ENCODE measurements at places on chromosomes 1 and 21. TPM values are rescaled to one million over a fixed set of nuclear protein-coding genes. Genes with fewer than 3 reads are reported as not detected.

KMO gene
- 0.05 TPM for total RNA-seq

SCNM1 gene
- 89.1 TPM for total RNA-seq

AK2 gene
- 349 TPM for total RNA-seq

CDKN2C gene
- total RNA-seq, result 14.5 TPM

PRSS38 gene
- not detected for total RNA-seq

INAVA gene
- total RNA-seq, result not detected

CHIA gene
- not detected for total RNA-seq

SPRR5 gene
- not detected for total RNA-seq

- peaks cover 60% of the 10 kb centered on the region for H3K27me3 ChIP-seq
- no peak for DNase-seq
- no peak overlapping the region for H3K4me3 ChIP-seq
- H3K36me3 ChIP-seq, result no peaks in the 10 kb centered on the region
- H3K4me1 ChIP-seq, result no peaks in the 10 kb centered on the region
Measured at GRCh38 chr1:25661043-25661815, 44.6 kb downstream of the MAN1C1 start.

GRCh38 chr1:105485207-105485606 is 1571.3 kb upstream of the PRMT6 start:
- H3K36me3 ChIP-seq, result no peaks in the 10 kb centered on the region
- DNase-seq, result no peak
- H3K27me3 ChIP-seq, result no peaks in the 10 kb centered on the region
- no peak overlapping the region for H3K27ac ChIP-seq
- H3K4me3 ChIP-seq, result no peak overlapping the region

GRCh38 chr1:153478047-153478691 is 17.7 kb upstream of the S100A7 start:
- no peak overlapping the region for H3K4me3 ChIP-seq
- H3K27ac ChIP-seq, result no peak overlapping the region
- no peak for DNase-seq
- H3K27me3 ChIP-seq, result peaks cover 36% of the 10 kb centered on the region
- H3K36me3 ChIP-seq, result no peaks in the 10 kb centered on the region
- no peaks in the 10 kb centered on the region for H3K4me1 ChIP-seq

DNA sequence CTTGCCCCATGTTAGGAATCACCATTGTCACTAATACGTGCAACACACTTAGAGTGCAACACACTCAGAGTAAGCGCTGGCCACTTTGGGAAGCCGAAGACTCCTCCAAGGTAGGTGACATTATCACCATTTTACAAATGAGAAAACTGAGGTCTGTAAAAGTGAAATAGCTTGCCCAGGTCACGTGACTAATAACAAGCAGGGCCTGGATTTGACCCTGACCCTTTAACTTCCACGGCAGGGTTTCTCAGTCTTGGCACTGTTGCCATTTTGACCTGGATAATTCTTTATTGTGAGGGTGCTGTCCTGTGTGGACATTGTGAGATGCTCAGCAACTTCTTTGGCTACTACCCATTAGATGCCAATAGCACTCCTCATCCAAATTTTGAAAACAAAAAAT is 7.8 kb upstream of the GPR88 start:
- H3K4me3 ChIP-seq, result no peak overlapping the region
- H3K36me3 ChIP-seq, result no peaks in the 10 kb centered on the region
- no peak for DNase-seq
- H3K27ac ChIP-seq, result no peak overlapping the region
- H3K4me1 ChIP-seq, result peaks cover 21% of the 10 kb centered on the region
- H3K27me3 ChIP-seq, result peaks cover 21% of the 10 kb centered on the region

- H3K36me3 ChIP-seq, result peaks cover 5% of the 10 kb centered on the region
- DNase-seq, result no peak
- H3K4me1 ChIP-seq, result peaks cover 26% of the 10 kb centered on the region
- no peak overlapping the region for H3K4me3 ChIP-seq
Measured at GRCh38 chr1:246427611-246428010, 79.5 kb downstream of the SMYD3 start.

DNA sequence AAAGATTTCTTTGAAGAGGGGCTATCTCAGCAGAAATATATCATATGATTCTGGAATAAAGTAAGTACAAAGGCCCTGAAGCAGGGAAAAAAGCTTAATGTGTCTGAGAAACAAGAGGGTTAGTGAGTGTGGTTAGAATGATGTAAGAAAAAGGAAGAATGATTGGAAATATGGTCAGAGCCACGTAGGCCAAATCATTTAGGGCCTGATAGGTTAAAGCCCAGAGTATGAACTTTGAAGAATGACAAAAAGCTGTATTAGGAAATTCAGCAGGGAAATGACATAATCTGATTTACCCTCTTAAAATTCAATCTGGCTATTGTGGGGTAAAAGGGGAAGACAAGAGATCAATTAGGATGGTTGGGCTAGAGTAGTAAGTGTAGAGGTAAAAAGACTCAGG is 69.0 kb upstream of the MUTYH start:
- no peaks in the 10 kb centered on the region for H3K36me3 ChIP-seq
- peaks cover 6% of the 10 kb centered on the region for H3K4me1 ChIP-seq
- no peak overlapping the region for H3K4me3 ChIP-seq
- no peaks in the 10 kb centered on the region for H3K27me3 ChIP-seq

- no peak overlapping the region for H3K27ac ChIP-seq
- DNase-seq, result no peak
- H3K4me3 ChIP-seq, result no peak overlapping the region
- no peaks in the 10 kb centered on the region for H3K36me3 ChIP-seq
- peaks cover 3% of the 10 kb centered on the region for H3K27me3 ChIP-seq
- H3K4me1 ChIP-seq, result no peaks in the 10 kb centered on the region
Measured at GRCh38 chr1:5416518-5416917, 575.7 kb downstream of the NPHP4 start.

- H3K4me1 ChIP-seq, result no peaks in the 10 kb centered on the region
- no peaks in the 10 kb centered on the region for H3K36me3 ChIP-seq
- DNase-seq, result no peak
- H3K27me3 ChIP-seq, result peaks cover 54% of the 10 kb centered on the region
Measured at GRCh38 chr1:26043765-26044164, 2.2 kb downstream of the SLC30A2 start.
